ENCODE measurements at places on chromosomes 4 and X.

DNA sequence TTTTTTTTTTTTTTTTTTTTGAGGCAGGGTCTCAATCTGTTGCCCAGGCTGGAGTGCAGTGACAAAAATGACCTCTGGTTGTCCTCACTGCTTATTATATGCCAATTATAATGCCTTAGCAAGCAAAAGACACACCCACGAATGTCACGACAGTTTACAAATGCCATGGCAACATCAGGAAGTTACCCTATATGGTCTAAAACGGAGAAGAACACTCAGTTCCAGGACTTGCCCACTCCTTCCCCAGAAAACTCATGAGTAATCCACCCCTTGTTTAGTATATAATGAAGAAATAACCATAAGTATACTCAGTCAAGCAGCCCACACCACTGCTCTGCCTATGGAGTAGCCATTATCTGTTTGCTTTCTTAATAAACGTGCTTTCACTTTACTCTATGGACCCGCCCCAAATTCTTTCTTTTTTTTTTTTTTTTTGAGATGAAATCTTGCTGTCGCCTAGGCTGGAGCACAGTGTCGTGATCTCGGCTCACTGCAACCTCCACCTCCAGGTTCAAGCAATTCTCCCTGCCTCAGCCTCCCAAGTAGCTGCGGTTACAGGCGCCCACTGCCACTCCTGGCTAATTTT, 106.2 kb downstream of the SMIM20 start:
- no peak for DNase-seq

- peak; percentile 54 for DNase-seq
These were observed 54.0 kb downstream of the JADE1 start for GRCh38 chr4:128863312-128864075.

DNA sequence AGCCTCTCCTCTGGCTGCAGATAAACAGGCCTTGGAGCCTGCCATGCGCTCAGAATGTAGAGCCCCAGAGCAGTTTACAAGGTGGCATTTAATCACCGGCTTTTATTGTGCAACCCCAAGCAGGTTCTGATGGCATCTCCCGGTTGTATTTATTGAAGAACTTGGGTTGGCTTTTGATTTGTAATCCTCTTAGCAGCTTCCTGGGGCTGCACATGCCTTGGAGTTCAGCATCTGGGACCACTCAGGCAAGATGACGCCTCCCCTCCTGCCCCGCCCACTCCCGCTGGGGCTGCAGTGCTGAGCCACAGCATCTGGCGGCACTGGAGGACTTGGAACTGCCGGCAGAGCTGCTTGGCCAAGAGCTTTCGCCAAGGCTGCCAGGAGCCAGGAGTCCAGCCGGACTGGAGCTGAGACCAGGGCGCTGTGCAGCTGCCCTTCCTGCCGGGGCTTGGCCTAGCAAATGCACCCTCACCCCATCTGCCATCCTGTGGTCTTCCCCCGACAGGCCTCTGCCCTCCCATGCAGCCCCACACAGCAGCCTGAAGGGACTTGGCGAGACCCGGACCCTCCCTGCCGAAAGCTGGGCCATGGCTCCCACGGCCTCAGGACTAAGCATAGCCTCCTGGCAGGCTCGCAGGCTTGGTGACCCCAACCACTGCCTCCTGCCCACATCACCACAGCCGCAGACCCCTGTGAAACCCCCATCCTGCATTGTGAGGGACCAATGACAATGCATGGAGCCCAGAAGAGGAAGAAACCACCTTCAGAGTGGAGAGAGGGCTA, 5.4 kb downstream of the HTRA3 start:
- no peak for DNase-seq

DNA sequence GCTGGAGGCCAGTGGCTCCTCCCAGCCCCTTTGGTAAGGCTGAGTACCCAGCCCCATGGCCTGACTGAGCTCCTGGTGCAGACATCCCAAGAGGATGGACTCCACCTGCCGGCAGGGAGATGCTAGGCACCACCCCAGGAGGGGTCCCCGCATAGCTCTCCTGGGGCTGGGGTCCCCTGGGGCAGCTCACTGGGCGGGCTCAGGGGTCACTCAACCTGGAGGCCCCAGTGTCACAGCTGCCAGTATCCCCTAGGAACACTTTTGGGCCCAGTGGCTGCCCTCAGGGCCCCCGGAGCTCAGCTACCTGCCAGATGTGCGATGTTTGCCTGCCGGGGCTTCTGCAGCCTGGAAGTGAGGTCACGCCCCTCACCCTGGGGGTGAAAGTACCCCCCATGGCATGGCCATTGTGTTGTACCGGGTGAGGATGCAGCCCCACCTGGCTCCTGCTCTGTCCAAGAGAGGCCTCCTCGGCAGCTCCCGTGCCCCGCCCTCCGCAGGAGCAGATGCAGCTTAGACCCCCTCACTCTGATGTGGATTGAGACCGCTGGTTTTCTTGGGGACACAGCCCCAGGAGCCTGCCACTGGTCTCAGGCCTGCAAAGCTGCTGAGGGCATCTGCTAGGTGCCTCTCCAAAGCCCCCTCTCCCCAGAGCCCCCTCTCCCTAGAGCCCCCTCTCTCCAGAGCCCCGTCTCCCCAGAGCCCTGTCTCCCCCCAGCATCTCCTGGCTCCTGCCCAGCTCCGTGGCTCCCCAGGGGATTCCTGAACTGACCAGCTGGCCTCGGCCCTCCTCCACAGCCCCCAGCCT, 6.7 kb upstream of the HGFAC start:
- no peak for DNase-seq

All from activated CD4-positive, alpha-beta T cell treated with anti-CD3 and anti-CD28 coated beads for 24 hours (primary cell).